ENCODE measurements at places on chromosomes 2 and 18.

GRCh38 chr2:229443141-229443540 is 172.1 kb upstream of the PID1 start:
- no peak for DNase-seq

DNA sequence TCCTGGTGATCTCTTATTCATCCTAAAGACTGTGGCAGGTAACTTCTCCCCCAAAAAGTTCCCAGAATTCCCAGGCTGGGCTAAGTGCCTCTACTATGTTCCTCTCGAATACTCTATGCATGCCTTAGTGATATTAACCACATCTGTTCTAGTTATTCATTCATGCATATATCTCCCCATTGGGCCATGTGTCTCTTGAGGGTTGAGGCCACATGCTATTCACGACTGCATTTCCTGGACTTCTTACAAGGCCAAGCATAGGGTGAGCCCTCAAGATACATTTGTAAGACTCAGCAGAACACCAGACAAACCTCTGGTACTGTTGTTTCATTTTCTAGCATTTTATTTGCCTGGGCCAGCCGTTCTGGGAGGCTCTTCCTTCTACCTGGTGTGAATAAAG is 117.0 kb downstream of the EN1 start:
- DNase-seq: no peak

DNA sequence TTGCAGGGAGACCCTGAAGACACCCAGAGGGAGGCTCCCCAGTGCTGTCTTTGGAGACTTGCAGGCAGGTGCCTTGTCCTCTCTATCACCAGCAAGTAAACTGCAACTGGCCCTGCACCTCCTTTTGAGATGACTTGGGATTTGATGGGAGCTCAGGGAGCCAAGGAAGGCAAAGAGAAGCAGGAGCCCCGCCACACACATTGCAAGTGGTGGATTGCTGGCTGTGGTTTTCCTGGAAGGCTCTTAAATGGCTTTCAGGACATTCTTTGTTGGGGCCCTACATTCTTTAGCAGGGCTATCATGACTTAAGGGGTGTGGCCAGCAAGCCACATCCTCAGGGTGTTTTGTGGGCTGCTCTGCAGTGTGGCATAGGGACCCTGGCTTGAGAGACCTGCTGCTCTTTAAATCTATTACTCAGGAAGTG is 39.9 kb upstream of the CDC42EP3 start:
- no peak for DNase-seq

GRCh38 chr2:214631406-214631805 is 178.1 kb downstream of the BARD1 start:
- no peak for DNase-seq

- no peak for DNase-seq
These were observed 33.4 kb downstream of the GAREM1 start for GRCh38 chr18:32437100-32437834.

GRCh38 chr2:129891341-129892320 is 87.8 kb upstream of the RAB6C start:
- DNase-seq: no peak

DNA sequence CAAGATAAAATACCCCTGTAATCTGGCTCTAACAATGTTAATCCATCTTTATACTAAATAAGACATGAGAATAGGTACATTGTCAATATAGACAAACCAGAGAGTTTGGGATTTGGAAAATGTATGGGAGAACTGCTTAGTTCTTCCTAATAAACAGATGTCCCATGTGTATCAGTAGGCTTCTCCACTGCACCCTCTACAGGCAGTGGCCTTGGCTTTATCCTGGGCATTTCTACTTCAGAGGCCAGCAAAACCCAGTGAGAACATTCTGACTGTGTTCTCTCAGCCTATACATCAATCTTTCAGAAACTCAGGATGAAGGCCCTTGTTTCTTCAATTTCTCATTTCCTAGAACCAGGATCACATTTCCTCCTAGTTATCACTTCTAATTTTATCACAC is 1167.5 kb upstream of the ACVR2A start:
- DNase-seq: no peak

- DNase-seq: no peak
These were observed 30.6 kb downstream of the TMEM17 start for GRCh38 chr2:62475172-62476011.

- DNase-seq: no peak
These were observed 109.8 kb upstream of the FZD5 start for GRCh38 chr2:207879536-207879935.

- no peak for DNase-seq
These were observed 59.2 kb upstream of the ATL2 start for GRCh38 chr2:38436227-38436664.

DNA sequence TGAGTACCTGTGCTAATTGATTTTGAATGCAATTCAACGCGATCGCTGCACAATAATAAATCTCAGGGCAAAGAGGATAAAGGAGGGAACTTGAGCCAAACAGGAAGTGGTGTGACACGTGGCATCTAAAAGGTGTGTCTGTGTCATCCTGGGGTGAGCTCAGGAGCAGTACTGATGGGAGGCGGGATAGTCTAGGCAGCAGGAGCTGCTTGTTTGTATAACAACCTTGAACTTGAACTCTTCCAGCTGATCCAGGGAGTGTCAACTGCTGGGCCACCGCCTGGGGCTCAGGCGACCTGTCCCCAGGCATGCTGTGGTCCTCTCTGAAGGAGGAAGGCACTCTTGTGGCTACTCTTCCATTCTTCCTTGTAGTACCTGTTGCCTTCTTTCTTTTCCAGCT is 61.2 kb downstream of the BOD1L2 start:
- DNase-seq: no peak

DNA sequence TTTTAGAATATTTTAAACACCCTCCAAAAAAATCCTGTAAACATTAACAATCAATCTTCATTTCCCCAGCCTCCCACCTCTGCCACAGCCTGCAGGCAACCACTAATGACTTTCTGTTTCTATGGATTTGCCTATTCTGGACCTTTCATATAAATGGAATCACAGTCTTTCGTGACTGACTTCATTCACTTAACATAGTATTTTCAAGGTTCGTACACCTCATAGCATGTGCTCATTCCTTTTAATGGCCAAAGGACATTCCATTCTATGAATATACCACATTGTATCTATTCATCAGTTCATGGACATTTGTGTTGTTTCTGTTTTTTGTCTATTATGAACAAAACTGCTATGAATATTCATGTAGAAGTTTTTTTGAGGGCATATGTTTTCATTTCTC is 48.5 kb downstream of the NAT8 start:
- DNase-seq: no peak

DNA sequence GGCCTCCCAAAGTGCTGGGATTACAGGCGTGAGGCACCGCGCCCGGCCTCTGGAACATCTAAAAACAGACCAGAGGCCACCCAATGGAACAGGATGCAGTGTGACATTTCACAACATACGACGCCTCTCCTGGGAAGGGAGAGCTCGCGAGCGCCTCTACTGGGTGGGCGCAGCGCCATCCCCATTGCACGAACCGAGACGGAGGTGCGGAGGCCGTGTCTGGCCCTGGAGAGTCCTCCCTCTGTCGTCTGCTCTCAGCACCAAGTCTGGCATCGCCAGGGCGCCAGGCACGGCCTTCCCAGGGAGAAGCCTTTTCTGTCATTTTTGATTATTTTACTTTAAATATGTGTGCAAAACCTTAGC is 9.4 kb upstream of the GBX2 start:
- DNase-seq: no peak

GRCh38 chr2:42171396-42171980 is 2.3 kb downstream of the EML4 start:
- DNase-seq: no peak

GRCh38 chr18:40984856-40985255 is 970.2 kb upstream of the PIK3C3 start:
- no peak for DNase-seq

GRCh38 chr2:102119255-102119654 is 23.3 kb upstream of the IL1R1 start:
- DNase-seq: no peak

GRCh38 chr2:46053564-46053963 is 243.6 kb upstream of the EPAS1 start:
- no peak for DNase-seq

DNA sequence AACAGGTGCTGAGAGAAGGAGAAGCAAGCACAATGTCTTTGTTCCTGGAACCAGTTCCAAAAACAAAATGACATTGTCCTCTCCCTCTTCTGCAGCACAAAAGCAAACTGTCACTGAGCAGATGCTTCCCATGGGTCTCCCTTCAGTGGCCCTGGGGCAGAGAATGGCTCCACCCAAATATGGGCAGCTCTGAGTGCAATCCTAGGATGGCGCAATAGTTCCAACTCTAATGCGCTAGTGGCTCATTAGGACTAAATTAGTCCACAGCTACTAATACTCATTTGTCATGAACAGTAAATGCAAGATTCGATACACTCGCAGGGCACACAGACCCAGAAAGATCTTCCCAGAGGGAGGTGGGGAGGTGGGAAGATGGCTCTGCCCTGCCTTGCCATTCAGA is 205.2 kb upstream of the CHAC2 start:
- DNase-seq: no peak

GRCh38 chr2:43874776-43875451 is 36.1 kb downstream of the ABCG8 start:
- no peak for DNase-seq

- no peak for DNase-seq
These were observed 27.7 kb downstream of the LAMA3 start for GRCh38 chr18:23716966-23717365.

DNA sequence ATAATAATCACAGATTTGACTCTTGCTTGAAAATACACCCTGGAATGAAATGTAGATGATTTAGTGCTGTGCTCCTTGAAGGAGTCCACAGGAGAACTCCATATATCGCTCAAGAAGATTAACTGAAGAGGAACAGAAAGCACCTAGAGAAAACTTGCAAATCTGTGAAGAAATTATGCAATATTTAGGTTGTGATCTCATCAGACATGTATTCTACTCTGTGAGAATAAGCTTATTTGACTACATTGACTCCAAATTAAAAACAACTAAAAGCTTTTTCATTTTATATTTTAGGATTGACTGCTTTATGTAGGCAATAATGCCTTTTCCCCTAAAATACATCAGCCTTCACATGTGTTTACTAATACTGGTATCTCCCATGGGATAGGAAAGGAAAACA is 906.6 kb upstream of the LRATD1 start:
- no peak for DNase-seq

DNA sequence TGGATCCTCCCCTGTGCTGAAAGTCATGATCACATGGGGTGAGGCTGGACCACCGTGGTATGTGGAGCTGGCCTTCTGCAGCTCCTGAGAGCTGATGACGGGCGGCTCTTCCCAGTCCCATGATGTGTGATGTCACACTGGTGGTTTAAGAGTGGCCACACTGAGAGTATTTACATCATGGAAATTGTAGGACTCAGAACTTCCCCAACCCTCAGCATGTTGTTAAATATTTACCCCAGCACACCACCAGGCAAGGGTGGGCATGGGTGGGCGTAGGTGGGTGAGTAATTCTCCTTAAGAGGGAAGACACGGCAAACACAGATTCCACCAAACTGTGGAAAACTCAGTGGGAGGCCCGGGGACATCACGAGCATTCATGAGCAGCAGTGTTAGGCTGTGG is 106.8 kb downstream of the ALPK2 start:
- no peak for DNase-seq

GRCh38 chr2:101533561-101534148 is 58.7 kb upstream of the RFX8 start:
- DNase-seq: no peak

- DNase-seq: no peak
These were observed 56.2 kb upstream of the ATP8B1 start for GRCh38 chr18:57859314-57859713.

- no peak for DNase-seq
These were observed 210.0 kb upstream of the ACVR2A start for GRCh38 chr2:147634826-147635225.

DNA sequence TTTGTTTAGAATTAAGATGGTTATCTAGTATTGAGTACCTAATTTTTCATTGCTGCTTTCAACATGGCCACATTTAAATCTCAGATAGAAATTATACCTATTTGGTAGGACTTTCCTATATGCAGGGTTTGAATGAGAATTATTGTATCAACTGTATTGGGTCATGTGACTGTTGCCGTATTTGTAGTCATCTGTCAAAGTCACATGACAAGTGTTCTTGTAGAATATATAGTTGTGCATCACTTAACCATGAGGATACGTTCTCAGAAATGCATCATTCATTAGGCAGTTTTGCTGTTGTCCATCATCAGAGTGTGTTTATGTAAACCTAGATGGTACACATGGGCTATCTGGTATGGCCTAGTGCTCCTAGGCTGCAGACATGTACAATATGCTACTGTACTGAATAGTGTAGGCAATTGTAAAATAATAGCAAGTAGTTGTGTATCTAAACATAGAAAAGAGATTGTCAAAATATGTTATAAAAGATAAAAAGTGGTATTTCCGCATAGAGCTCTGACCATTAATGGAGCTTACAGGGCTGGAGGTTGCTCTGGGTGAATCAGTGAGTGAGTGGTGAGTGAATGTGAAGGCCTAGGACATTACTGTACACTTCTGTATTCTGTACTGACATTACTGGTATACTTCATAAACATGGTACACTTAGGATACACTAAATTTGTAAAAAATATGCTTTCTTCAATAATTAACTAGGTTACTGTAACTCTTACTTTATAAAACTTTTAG is 123.7 kb downstream of the MAP4K4 start:
- no peak for DNase-seq

GRCh38 chr2:151733771-151734672 is at the start of gene NEB:
TSS of gene NEB (minus strand) at chr2:151734476. CDS start at chr2:151733156, 1,320 bp downstream.
- no peak for DNase-seq

GRCh38 chr2:37192551-37192950 is 3.7 kb upstream of the CEBPZOS start:
- DNase-seq: no peak
